ENCODE measurements at places on chromosomes 6 and 20. TPM values are rescaled to one million over a fixed set of nuclear protein-coding genes. Genes with fewer than 3 reads are reported as not detected.

Gene SLPI
- total RNA-seq: 11.7 TPM

Gene COL9A3
- 1.0 TPM for total RNA-seq

Gene B3GALT4
- 7.6 TPM for total RNA-seq

Gene OLIG3
- not detected for total RNA-seq

Gene HCK
- total RNA-seq: 0.11 TPM

Gene TMEM151B
- total RNA-seq: under 0.01 TPM

Gene MMUT
- total RNA-seq: 22.5 TPM

Gene TAGAP
- total RNA-seq: 0.11 TPM

All from articular chondrocyte of knee joint (primary cell).